ENCODE measurements at places on chromosomes 16 and 17.

DNA sequence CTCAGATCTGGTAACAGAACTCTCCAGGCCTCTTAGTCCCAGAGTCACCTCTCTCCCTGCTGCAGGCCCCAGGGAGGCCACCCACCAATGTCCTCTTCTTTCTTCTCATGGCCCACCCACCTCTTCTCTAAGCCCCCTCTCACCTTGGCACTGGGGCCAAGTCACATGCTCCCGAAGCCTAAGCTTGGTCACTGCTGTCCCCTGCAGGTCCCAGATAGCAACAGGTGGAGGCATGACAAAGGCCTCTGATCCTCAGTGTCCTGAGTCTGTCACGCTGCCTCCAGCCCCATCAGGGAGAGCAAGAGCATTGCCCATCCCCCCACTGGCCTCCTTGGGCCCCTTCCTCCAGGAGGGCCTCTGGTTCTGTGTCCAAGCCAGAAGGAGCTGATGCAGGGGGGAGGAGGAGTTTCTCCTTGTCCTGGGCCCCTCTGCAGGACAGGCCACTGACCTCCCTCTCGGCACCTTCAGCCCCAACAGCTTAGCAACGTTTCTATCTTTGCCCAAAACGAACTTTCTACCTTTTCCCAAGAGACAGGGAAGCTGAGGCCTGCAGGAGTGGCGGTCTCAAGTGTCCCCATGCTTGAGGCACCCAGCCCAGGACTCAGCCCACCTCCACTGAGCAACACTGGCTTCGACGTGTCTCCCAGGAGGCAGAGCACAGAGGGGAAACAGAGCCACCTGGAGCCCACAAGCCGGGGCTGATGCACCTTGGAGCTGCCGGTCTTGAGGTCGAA is 8.6 kb downstream of the P2RX1 start:
- no peaks in the 10 kb centered on the region for H3K27me3 ChIP-seq
- no peak overlapping the region for H3K27ac ChIP-seq
- no peaks in the 10 kb centered on the region for H3K36me3 ChIP-seq
- H3K4me3 ChIP-seq = no peak overlapping the region

DNA sequence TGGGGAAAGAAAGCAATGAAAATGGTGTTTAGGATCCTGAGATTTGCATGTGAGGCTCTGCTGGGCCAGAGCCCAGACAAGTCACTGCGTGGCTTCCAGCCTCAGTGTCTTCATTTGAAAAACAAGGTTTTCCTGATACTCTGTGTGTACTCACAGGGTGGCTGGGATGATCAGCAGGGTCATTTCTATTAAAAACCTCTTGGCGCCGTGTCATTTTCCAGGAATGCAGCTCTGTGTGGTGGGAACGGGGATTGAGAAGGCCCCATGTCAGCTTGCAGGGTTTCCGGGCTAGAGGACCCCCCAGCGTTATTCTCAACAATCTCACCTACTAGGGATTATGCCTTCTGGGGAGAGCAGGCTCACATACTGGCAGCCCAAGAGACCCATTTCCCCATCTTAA is 73.5 kb downstream of the FOXL1 start:
- H3K4me3 ChIP-seq = no peak overlapping the region
- no peaks in the 10 kb centered on the region for H3K36me3 ChIP-seq
- DNase-seq = no peak
- no peaks in the 10 kb centered on the region for H3K27me3 ChIP-seq
- no peak overlapping the region for H3K27ac ChIP-seq

DNA sequence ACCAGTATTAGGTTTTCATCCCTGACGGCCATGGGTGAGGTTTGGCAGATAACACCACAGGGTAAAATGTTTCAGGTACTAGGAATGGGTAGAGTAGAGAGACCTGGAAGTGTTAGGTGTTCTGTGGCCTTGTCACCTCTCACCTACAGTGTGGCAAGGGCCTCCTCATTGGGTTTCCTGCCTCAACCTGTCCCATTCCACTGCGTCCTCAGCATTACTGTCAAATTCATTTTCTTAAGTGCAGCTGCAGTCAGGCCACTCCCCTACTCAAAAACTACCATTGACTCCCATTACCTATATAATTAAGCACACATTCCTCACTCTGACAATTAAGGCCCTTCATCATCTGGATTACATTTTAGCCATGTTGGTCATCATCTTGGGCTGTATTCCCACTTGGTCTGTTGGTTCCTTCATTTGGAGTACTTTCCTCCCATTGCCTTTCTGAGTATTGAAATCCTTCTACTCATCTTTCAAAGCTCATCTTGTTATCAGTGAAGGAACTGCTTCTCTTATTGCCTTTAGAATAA is 64.5 kb downstream of the NUP88 start:
- H3K4me3 ChIP-seq = no peak overlapping the region
- H3K36me3 ChIP-seq = peaks cover 20% of the 10 kb centered on the region
- no peaks in the 10 kb centered on the region for H3K27me3 ChIP-seq
- no peaks in the 10 kb centered on the region for H3K4me1 ChIP-seq

DNA sequence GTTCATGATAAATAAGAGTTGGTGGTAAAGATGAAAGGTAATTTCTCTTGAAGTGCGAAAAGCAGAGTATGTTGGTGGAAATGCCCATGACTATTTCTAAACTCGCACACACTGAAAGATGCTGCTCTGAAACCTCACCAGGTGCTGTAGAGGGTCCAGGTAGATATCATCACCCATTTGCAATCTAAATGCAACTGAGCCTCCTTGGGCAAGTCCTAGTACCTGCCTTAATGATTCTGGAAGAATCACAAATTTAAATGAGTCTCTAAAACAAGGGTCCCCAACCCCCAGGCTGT is 5.9 kb upstream of the MMD start:
- peaks cover 8% of the 10 kb centered on the region for H3K27me3 ChIP-seq
- H3K4me1 ChIP-seq = no peaks in the 10 kb centered on the region
- DNase-seq = no peak

- H3K36me3 ChIP-seq = no peaks in the 10 kb centered on the region
- H3K4me1 ChIP-seq = peaks cover 24% of the 10 kb centered on the region
- no peak for DNase-seq
- H3K4me3 ChIP-seq = no peak overlapping the region
- H3K27me3 ChIP-seq = no peaks in the 10 kb centered on the region
- H3K27ac ChIP-seq = no peak overlapping the region
Measured at GRCh38 chr17:63929860-63930766, 2.0 kb downstream of the CD79B start.

DNA sequence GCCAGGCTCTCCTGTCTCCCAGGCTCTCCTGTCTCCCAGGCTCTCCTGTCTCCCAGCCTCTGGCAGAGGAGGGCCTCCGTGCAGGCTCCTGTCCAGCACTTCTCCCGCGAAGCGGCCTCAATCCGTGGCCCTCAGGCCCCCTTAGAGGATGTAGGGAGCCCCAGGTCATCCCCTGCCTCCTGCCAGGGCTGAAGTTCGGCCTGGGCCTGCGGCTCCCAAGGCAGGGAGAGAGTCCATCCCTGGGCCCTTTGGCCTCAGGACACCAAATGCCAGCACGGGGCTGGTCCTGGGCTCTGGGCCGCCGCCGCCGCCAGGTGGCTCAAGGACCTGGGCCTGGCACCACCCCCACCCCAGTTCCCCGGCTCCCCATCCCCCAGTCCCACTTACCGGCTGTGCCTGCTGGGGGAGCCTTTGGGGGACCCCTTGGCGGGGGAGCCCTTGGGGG is 370 bp downstream of the EVPL start:
- no peaks in the 10 kb centered on the region for H3K27me3 ChIP-seq
- H3K27ac ChIP-seq = no peak overlapping the region
- no peak overlapping the region for H3K4me3 ChIP-seq
- H3K36me3 ChIP-seq = no peaks in the 10 kb centered on the region
- no peak for DNase-seq

DNA sequence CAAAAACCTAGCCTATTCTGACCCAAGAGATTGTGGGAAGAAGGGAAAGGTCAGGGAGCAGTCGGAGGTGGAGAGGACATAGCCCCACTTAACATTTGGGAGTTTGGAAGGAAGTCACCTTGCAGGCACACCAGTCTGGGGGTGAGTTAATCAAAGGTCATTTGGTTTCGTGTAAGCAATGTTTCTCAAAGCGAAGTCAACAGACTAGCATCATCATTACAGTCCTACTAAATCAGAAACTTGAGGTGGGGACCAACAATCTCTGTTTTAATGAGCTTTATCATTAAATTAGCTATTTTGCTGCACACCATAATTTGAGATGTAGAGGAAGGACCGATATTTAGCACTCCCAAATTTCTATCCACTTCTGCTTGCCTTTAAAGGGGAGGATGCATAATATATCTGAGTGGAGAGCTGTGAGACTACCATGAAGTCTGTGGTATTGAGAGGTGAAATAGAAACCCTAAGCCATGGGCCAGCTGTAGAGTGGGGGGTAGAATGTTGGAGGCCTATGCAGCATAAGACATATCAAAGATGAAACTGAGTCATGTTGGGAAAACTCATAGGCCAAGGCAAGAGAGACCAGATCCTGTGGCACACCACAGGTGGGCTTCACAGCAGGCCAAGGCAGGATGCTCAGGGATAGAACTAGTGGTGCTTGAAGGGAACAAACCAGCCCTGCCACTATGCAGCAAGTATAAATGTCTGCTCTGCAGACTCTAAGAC is 141.7 kb upstream of the ANKFN1 start:
- no peak for DNase-seq
- no peaks in the 10 kb centered on the region for H3K36me3 ChIP-seq
- no peaks in the 10 kb centered on the region for H3K4me1 ChIP-seq
- no peak overlapping the region for H3K27ac ChIP-seq
- H3K27me3 ChIP-seq = no peaks in the 10 kb centered on the region
- no peak overlapping the region for H3K4me3 ChIP-seq

GRCh38 chr16:65489531-65490023 is 367.7 kb upstream of the CDH11 start:
- no peaks in the 10 kb centered on the region for H3K27me3 ChIP-seq
- H3K4me3 ChIP-seq = no peak overlapping the region

DNA sequence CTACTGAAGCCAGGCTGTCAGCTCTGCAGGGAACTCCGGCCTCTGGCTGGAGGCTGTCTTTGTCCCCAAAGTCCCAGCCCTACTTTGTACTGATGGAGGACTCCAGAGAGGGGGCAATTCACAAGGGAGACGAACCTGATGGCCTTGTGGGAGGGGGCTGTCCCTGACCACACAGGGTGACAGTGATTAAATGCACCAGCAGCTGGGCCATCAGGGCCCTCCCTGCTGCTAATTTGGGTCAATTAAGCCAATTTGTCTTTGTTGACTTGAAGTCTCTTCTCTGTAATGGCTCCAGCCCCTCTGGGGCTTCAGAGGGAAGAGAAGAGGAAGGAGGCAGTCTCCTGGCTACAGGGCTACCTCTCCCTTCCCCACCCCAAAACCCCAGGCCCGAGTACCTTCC is 22.0 kb downstream of the TMEM132E start:
- no peaks in the 10 kb centered on the region for H3K27me3 ChIP-seq
- no peak overlapping the region for H3K27ac ChIP-seq
- no peak for DNase-seq
- no peaks in the 10 kb centered on the region for H3K36me3 ChIP-seq
- no peaks in the 10 kb centered on the region for H3K4me1 ChIP-seq

GRCh38 chr16:67397812-67398545 is 4.7 kb upstream of the TPPP3 start:
- no peak overlapping the region for H3K27ac ChIP-seq
- no peak for DNase-seq
- H3K4me3 ChIP-seq = no peak overlapping the region
- no peaks in the 10 kb centered on the region for H3K36me3 ChIP-seq
- peaks cover 19% of the 10 kb centered on the region for H3K27me3 ChIP-seq

- no peaks in the 10 kb centered on the region for H3K4me1 ChIP-seq
- no peak overlapping the region for H3K27ac ChIP-seq
- H3K27me3 ChIP-seq = no peaks in the 10 kb centered on the region
- no peak overlapping the region for H3K4me3 ChIP-seq
Measured at GRCh38 chr16:22665803-22666202, 148.2 kb upstream of the HS3ST2 start.

DNA sequence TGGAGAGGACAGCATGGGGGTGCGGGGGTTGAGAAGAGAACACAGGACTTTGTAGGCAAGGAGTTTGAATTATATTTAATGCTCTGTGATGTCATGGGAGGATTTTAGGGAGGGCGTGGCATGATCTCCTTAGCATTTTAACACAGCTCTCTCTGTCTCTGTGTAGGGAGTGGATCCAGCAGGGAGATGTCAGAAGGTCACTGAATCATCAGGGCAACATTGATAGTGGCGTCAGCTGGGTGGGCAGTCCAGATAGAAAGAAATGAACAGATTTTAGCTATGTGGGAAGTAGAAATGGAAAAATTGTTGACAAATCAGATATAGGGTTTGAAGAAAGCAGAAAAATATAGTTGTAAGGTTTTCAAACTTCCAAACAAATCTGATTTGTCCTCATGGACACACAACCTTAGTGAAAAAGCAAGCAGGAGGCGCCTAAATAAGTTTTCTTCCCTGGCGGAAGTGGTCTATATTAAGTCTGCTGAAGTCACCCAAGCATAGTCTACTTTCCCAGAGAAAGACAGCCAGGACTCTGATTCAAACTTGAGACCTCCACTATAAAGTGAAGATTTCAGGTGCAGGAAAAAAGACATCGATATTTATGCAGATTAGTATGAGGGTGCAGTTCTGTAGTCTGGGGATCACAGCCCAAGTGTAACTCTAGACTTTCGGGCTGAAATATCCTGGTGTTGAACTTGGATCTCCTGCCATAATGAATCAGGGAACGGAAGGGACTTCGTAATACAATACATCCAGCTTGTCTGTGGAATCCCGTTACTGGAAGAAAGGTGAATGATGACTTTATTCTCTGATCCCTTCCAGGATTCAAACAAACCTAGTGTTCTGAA is 10.1 kb upstream of the PCTP start:
- no peak overlapping the region for H3K27ac ChIP-seq
- no peaks in the 10 kb centered on the region for H3K36me3 ChIP-seq
- no peak overlapping the region for H3K4me3 ChIP-seq
- no peaks in the 10 kb centered on the region for H3K27me3 ChIP-seq

GRCh38 chr16:57736419-57737351 is 1.1 kb downstream of the KATNB1 start:
- no peaks in the 10 kb centered on the region for H3K36me3 ChIP-seq
- DNase-seq = peak; percentile 71
- H3K4me1 ChIP-seq = peaks cover 25% of the 10 kb centered on the region
- H3K27ac ChIP-seq = peak overlapping the region; percentile 73

- no peaks in the 10 kb centered on the region for H3K4me1 ChIP-seq
- no peak overlapping the region for H3K4me3 ChIP-seq
- no peaks in the 10 kb centered on the region for H3K27me3 ChIP-seq
Measured at GRCh38 chr16:60206516-60206915, 1472.4 kb upstream of the GOT2 start.

DNA sequence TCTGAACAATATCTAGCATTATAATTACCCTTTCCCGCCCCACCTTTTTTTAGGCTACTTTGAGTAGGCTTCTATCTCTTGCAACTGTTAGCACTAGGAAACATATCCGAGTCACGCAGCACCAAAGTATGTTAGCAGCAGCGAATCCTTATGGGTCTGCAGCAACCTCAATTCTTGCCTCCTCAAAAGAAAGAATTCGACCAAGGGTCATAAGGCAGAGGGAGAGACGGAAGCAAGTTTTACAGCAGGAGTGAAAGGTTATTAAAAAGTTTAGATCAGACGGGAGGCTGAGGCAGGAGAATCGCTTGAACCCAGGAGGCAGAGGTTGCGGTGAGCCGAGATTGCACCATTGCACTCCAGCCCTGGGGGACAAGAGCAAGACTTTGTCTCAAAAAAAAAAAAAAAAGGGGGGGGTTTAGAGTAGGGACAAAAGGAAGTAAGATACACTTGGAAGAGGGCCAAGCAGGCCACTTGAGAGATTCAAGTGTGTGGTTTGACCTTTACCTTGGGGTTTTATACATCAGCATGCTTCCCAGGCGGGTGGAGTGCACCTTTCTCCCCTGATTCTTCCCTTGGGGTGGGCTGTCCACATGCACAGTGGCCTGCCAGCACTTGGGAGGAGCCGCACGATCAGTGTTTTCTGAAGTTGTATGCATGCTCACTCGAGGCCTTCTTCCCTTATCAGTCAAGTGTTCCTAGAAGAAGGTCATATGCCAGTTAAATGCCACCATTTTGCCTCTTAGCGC is 67.7 kb downstream of the HLF start:
- H3K27me3 ChIP-seq = no peaks in the 10 kb centered on the region
- no peaks in the 10 kb centered on the region for H3K4me1 ChIP-seq
- no peak for DNase-seq
- H3K27ac ChIP-seq = no peak overlapping the region
- no peak overlapping the region for H3K4me3 ChIP-seq
